ENCODE measurements at places on chromosomes 12 and 14. TPM values are rescaled to one million over a fixed set of nuclear protein-coding genes. Genes with fewer than 3 reads are reported as not detected.

Gene ANO4
- not detected for total RNA-seq

Gene MYL6
- total RNA-seq: 567 TPM

Gene RBM25
- total RNA-seq: 143 TPM

DNA sequence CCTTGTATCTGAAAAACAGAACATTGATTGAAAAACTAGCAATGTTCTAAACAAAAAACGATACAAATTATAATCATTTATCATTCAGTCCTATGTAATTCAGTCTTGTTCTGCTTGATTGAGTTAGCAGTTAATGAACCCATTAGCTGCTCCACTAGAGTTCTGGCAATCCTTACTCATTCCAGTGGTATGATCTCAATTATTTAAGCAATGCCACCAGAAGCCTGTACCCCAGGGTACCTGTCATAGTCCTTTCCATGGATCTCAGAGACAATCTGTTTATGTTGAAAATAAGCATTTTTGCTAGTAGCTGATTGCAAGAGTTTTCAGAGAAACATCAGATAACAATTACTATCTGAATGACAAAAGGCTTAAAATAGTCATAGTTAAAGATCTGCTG lies 115.9 kb downstream of the UNC79 start:
- H3K27me3 ChIP-seq: no peaks in the 10 kb centered on the region
- H3K27ac ChIP-seq: no peak overlapping the region
- no peak for DNase-seq
- H3K36me3 ChIP-seq: no peaks in the 10 kb centered on the region
- no peak overlapping the region for H3K4me3 ChIP-seq

DNA sequence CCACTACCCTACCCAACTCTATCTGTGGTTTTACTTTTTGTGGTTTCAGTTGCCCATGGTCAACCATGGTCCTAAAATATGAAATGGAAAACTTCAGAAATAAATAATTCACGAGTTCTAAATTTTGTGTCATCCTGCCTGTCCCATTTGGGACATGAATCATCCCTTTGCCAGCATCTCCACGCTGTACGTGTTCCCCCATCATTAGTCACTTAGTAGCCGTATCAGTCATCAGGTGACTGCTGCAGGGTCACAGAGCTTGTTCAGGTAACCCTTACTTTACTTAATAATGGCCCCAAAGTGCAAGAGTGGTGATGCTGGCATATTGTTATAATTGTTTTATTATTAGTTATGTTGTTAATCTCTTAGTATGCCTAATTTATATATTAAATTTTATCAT lies 209.9 kb downstream of the ITPR2 start:
- no peaks in the 10 kb centered on the region for H3K4me1 ChIP-seq
- no peaks in the 10 kb centered on the region for H3K36me3 ChIP-seq
- DNase-seq: no peak
- H3K4me3 ChIP-seq: no peak overlapping the region

DNA sequence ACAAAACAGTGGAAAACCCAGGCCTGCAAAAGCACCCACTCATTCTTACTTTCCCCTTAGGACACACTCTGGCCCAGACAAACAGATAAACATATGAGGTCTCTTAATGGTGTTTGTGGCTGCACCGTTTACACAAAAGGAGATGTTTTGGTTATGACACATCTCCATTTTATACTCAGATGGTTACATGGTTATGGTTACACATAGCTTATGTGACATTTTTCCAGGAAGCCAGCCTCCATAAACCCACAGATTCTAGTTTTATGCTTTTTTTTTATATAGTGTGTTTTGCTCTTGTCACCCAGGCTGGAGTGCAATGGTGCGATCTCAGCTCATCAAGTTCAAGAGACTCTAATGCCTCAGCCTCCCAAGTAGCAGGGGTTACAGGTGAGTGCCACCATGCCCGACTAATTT lies 3.5 kb upstream of the KLRD1 start:
- no peak overlapping the region for H3K4me3 ChIP-seq
- no peak overlapping the region for H3K27ac ChIP-seq
- H3K36me3 ChIP-seq: no peaks in the 10 kb centered on the region
- H3K27me3 ChIP-seq: no peaks in the 10 kb centered on the region

DNA sequence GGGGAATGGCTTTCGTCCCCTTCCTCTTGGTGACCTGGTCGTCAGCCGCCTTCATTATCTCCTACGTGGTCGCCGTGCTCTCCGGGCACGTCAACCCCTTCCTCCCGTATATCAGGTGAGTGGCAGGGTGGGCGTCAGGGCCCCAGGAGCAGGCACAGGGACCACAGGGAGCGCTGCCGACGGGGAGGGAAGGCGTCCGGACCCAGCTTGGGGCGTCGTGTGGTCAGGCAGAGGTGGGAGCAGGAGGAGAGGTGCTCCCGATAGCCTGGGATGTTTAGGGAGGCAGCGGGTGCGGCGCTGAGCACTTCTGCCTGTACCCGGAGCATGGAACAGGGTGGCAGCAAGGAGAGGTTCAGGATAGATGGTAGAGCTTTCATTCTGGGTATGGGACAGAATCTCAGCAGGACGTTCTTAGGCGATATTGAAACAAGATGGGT lies 444 bp downstream of the DRAM1 start:
- H3K27me3 ChIP-seq: no peaks in the 10 kb centered on the region
- peak overlapping the region; percentile 78 for H3K27ac ChIP-seq
- peak; percentile 11 for DNase-seq
- peak overlapping the region; percentile 58 for H3K4me3 ChIP-seq
